Stimulated activated CD4-positive, alpha-beta T cell treated with anti-CD3 and anti-CD28 coated beads, Interleukin-4, amount 100 ng/mL, for 1 hour (primary cell): ENCODE measurements at places on chromosomes 2 and 18.
A peak's percentile ranks its signal among the peaks of the same experiment; 100 is the strongest.

DNA sequence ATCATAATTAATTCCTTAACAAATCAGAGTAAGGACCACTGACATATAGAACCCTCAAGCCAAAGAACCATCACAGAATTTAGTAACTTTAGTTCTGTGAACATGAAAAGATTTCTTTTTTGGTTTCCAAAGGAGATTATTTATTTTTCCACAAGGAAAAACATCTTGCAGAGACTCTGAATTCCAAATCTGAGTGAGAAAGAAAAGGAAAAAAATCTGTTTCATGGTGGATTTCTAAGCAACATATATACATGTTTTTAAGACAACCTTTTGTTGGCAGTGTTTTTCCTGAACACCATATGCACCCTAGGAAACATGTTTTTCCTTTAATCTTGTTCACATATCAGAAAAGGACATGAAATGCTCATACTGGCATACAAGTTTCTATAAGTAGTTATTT, 149.8 kb downstream of the AGPS start:
- DNase-seq = no peak

DNA sequence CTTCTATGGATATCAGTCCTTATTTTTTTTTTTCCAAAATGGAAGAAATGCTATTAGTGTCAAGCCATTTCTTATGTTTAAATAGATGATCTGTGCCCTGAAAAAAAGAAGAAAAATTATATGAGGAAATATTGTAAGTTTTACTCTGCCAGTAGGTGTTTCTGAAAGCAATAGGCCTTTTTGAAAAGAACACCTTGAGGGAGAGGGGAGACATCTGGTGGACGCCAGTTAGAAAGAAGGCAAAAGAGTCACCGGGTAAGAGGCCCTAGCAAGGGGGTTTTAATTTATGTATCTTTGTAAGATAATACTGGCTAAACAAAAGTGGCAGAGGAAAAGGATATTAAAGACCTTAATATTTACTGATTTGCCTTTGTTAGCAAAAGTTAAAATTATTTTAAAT, 56.1 kb downstream of the DYNAP start:
- DNase-seq = no peak

DNA sequence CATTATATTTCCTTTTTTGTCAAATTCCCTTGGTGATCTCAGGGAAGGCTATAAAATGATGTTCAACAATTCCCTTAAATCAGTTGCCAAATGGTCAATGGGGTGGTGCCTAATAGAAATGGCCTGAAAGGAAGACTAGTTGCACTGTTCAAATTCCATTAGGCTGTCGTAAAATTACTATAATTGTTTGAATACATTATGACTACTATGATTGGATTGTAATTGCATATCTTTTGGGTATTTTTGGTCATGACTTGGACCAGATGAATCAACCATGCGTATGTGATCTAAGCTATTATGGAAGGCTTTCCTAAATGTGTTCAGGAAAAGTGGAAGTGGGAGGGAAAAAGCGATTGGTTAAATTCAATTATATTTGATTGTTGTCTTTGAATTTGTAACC, 41.3 kb upstream of the KCNE4 start:
- no peak for DNase-seq

DNA sequence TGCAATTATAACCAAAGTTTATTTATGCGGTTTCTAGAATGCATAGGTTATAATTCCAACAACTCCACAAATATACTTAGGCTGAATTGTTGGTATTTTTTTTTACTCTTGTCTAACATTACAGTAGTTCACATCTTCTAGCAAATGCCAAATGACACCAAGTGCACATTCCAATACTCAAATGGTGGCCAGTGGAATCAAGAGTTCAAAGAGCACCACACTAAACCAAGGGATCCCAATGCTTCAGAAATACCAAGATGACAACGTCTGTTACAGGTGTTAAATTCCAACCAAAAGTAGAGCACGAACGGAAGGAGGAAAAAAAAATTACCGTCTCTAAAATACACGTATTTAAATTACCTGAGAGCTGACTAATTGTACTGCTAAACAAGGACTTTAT, 136.2 kb downstream of the TMEM247 start:
- no peak for DNase-seq

DNA sequence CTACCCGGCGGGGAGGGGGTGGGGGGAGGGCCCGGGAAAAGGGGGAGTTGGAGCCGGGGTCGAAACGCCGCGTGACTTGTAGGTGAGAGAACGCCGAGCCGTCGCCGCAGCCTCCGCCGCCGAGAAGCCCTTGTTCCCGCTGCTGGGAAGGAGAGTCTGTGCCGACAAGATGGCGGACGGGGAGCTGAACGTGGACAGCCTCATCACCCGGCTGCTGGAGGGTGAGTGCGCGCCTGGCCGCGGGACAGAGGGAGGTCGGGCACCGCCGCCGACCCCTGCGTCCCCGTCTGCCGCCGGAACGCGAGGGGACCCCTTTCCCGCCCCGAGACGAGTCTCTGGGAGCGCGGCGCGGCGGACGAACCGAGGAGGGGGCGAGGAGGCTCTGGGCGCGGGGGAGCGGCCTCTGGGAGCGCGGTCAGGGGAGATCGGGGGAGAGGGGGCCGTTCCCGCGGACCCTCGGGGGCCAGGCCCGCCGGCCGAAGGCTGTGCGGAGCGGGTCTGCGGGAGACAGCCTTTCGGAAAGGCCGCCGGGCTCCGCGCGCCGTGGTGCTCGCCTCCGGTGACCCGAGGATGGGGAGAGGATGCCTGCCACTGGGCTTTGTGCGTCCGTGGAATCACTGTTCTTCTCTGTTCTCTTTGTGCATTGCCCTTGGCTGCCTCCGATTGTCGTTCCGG, 463 bp downstream of the PPP1CB start:
- no peak for DNase-seq

- DNase-seq = no peak
Measured at GRCh38 chr18:58128381-58129374, 84.7 kb downstream of the NEDD4L start.

GRCh38 chr2:80473069-80473468, 168.5 kb upstream of the LRRTM1 start:
- no peak for DNase-seq

DNA sequence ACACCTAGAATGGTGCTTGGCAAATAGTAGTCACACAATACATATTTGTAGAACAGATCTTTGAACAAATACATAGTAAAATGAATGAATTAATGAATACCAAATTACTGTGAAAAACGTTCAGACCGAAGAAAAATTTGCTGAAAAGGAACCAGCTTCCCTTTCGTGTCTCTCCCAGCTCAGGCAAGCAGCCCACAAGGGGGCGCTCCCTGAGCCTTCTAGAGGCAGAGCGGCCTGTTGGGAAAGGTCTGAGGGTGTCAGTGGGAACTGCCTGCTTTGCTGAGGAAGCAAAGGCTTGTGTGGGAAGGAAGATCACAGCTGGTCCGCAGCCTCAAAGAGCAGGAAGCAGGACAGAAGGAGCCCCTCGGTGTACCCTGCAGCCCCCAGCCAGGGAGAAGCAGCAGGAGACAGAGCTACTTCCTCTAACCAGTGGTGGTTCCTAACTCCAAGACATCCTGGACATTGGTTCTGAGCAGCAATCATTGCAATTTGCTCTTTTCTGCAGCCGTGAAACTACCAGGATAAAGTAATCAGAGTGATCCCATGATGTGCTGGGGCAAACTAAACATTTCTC, 231.1 kb downstream of the ANKRD30B start:
- DNase-seq = peak; percentile 24

GRCh38 chr2:169493360-169493759, 14.1 kb downstream of the BBS5 start:
- no peak for DNase-seq

- DNase-seq = no peak
Measured at GRCh38 chr2:239587311-239587731, 186.5 kb upstream of the HDAC4 start.

GRCh38 chr2:238985931-238986446, 138.1 kb downstream of the TWIST2 start:
- no peak for DNase-seq
